AG04450 (cell line): ENCODE measurements at places on chromosomes 2 and 18.

DNA sequence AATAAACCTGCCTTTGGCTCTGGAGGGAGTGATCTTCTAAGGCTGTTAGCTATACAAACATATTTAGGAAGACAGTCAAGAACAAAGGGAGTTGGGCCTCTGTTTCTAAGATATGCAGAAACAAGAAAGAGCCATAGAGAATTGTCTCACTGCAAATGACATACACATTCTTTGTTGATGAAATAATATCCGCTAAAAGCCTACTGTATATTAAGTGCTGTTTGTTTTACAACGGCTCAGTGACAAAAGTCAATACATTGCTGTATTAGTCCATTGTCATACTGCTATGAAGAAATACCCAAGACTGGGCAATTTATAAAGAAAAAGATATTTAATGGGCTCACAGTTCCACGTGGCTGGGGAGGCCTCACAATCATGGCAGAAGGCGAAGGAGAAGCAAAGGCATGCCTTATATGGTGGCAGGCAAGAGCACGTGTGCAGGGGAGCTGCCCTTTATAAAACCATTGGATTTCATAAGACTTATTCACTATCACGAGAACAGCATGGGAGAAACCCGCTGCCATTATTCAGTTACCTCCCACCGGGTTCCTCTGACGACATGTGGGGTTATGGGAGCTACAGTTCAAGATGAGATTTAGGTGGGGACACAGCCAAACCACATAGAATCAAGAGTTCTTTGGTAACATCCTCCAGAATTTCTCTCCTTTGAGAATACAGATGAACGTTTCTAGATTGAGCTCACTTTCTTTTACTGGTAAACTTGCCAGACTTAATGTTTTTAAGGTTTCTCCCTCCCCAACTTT is 157.8 kb downstream of the PIK3C3 start:
- no peak for DNase-seq

GRCh38 chr2:215611609-215612386 is 175.9 kb upstream of the FN1 start:
- DNase-seq: no peak

DNA sequence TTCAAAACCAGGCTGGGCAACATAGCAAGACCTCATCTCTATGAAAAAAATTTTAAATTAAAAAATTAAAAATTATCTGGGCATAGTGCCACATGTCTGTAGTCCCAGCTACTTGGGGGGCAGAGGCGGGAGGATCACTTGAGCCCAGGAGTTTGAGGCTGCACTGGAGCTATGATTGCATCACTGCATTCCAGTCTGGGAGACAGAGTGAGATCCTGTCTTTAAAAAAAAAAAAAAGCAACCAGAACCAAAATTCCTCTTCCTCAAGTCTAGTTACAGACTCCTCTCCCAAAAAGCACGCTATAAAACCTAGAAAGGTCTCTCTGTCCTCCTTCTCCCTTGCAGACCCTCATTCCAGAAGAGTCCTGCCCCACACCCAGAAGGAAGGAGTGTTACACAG is 23.9 kb downstream of the TNFAIP6 start:
- DNase-seq: no peak

DNA sequence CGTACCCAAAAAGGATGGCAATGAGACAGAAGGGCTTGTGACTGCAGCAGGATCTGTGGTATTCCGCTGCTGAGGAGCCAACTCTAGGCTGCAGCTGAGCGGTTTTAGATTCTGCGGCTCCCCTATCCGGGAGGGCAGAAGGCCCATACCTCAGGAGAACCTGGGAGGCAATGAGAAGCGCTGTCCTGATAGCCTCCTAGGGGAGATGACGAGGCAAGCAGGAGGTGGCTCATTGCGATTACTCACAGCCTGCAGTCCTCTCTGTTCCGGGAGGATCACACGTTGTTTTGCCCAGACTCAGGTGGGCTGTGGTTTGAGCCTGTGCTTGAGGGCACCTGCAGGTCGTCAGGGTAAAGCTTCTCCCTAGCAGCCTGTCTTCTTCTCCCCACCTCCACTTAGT is 65.1 kb downstream of the COA5 start:
- no peak for DNase-seq

GRCh38 chr2:85246348-85246747 is 81.4 kb downstream of the TGOLN2 start:
- DNase-seq: no peak

GRCh38 chr18:21101172-21101571 is 10.4 kb downstream of the ROCK1 start:
- DNase-seq: no peak

GRCh38 chr2:53886406-53887280 is 26.9 kb upstream of the GPR75 start:
- no peak for DNase-seq

DNA sequence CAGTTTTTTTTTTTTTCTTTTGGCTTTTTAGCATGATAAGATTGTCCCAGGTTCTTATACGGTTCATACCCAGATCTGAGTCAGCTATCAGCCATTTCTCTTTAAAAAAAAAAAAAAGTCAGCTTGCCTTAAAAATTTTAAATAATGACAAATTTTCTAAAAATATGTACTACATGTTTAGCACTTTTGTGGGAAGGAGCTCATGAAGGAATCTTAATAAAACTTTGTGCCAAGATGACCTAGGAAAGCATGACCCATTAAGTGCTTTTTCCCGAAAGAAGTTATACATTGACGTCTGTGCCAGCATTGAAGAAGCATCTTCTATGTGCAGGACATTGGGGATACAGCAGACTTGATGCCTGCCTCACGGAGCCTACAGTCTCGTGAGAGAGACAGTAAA is 4.5 kb upstream of the RBMS1 start:
- DNase-seq: no peak

GRCh38 chr2:10028988-10029874 is 14.1 kb upstream of the KLF11 start:
- no peak for DNase-seq

GRCh38 chr2:240789501-240790369 is 30.3 kb downstream of the KIF1A start:
- DNase-seq: no peak

- DNase-seq: no peak
Measured at GRCh38 chr18:57051657-57052044, 95.2 kb upstream of the BOD1L2 start.

GRCh38 chr2:169748319-169748718 is 14.7 kb downstream of the KLHL23 start:
- DNase-seq: no peak

DNA sequence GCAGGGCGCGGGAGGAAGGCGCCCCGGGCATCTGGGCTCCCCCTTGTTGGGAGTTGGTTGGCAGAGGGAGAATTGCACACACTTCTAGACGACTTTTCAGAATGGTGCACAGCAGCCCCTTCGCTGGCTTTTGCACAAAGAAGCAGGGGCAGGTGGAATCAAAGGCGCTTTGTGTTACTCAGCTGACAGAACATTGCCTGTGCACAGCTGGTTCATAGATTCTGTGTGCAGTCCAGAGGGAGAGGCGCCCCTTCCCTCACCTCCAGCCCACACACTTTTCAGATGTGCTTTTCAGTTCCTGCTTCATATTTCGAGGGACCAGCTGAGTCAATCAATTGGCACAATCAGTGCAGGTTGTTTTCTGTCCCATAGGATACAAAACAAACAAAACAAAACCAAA is 348.4 kb upstream of the RAB12 start:
- no peak for DNase-seq

DNA sequence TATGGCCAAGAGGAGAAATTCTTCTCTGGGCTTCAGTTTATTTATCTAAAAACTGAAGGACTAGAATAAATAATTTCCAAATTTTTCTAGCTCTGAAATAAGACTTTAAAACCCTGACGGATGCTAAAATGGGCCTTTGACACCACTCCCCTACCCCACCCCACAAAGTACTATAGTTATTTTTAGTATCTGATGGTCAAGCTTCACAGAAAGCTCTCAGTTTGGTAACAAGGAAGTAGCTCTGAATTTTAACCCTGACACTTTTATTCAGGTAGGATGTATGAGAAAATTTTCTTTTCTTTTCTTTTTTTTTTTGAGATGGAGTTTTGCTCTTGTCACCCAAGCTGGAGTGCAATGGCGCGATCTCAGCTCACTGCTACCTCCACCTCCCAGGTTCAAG is 2.4 kb downstream of the RBKS start:
- no peak for DNase-seq

DNA sequence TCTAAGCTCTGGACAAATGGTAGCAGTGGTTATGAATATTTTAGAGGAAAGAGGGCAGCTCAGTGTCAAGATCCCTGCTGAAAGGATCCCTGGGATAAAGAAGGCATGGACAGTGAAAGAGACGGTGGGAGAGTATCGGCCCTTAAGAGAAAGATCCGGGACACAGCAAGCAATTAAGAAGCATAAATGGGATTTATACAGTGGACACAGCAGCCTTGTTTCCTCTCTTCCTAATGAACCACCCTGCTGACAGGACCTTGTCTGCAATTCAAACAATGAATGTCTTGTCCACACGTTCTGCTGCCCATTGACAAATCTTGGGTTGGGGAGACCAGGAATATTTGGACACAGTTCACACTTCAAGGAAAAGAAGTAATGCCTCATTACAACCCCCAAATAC is 16.5 kb downstream of the CPLX4 start:
- no peak for DNase-seq

DNA sequence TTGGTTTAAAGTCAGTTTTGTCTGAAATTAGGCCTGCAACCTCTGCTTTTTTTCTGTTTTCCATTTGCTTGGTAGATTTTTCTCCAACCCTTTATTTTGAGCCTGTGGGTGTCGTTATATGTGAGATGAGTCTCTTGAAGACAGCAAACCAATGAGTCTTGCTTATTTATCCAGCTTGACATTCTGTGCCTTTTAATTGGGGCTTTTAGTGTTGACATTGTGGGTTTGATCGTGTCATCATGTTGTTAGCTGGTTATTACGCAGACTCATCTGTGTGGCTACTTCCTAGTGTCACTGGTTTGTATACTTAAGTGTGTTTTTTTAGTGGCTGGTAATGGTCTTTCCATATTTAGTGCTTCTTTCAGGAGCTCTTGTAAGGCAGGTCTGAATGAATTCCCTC is 18.8 kb downstream of the TMEM87B start:
- DNase-seq: no peak

DNA sequence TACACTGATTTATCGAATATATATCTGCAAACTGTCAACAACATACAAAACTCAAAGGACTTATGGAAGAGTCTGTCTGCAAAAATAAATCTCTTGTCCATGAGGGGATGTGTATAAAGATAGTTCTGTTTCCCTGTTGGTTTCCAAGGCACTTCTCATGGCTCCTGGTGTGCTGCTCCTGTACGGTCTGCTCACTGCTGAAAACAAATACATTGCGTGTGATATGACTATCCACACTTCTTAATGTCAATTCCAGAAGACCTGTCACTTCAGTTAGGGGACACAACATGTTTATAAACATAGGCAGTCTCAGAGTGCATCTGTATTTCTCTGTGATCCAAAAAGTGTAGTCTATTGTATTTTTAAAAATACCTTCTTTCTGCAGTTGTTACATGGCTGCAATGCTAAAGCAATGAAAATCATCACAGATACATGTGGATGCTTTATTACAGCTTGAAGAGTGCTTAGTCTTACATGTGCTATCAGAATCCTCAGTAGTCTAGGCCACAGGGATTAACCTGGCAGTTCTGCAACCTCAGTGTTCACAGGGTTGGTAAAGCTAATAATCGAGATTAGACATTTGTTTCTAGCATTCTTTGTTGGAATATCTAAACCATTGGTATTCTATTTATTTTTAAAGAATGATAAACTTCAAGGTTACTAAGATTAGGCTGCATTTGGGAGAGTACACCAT is 7.8 kb downstream of the ALKAL2 start:
- DNase-seq: no peak

DNA sequence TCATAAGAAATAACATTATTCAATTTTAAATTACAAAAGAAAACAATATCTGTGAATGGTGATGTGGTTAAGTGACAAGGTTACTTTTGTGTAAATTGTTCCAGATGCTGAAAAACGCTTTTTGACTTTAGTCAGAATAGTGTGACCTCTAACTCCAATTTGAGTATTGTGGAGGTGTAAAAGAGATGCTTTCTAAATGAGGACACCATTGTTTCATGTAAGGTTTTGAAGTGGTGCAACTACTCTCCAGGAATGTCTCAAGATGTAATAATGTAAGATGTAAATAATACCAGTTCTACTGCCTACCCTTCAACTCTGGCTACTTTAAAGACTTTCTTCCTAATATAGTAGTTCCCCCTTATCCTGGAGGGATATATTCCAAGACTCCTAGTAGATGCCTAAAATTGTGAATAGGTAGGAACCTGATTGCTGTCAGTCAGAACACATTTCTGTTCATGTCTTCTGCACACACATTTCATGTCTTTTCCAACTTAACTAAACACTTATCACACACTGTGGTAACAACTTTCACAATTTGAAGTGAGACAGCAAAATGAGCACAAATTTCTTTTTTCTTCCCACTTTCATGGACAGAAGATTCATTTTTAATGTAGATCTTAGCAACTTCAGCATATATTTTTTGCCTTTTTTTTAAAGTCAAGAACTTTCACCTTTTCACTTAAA is 39.1 kb upstream of the PPP1R1C start:
- no peak for DNase-seq

- DNase-seq: peak; percentile 43
Measured at GRCh38 chr2:133171393-133172004, 396.8 kb downstream of the NCKAP5 start.

- no peak for DNase-seq
Measured at GRCh38 chr2:31228717-31229116, 5.2 kb upstream of the EHD3 start.

GRCh38 chr2:69340101-69340775 is 46.8 kb downstream of the GFPT1 start:
- DNase-seq: no peak

GRCh38 chr2:48439102-48439501 is 90.9 kb upstream of the STON1 start:
- DNase-seq: no peak

GRCh38 chr18:45940724-45941123 is 26.4 kb downstream of the EPG5 start:
- no peak for DNase-seq

- no peak for DNase-seq
Measured at GRCh38 chr2:157934684-157935377, 58.7 kb upstream of the ACVR1 start.

GRCh38 chr2:10390369-10390801 is 57.7 kb downstream of the ODC1 start:
- DNase-seq: no peak

GRCh38 chr18:57696271-57696670 is 74.6 kb upstream of the NARS1 start:
- DNase-seq: no peak

- no peak for DNase-seq
Measured at GRCh38 chr2:68861330-68861729, 9.9 kb downstream of the BMP10 start.

DNA sequence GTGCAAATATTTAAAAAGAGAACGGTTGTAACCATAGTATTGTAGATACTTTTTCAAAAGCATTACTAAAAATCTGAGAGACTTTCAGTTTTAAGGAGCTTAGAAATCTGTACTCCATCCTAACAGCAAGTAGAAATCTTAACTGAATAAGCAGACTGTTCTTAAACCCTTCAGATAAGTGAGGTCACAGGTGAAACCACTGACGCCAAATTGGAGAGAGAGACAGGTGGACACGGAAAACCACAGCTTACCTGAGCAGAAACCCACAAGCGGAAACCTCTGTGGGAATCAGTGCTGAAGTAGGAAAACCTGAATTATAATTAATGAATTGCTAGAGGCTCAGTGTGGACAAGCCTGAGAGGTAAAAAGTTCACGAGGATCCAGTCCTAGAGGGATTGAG is 959.4 kb upstream of the CELF4 start:
- no peak for DNase-seq

GRCh38 chr2:178928077-178928476 is 120.9 kb upstream of the TTN start:
- DNase-seq: no peak

GRCh38 chr18:33571998-33572787 is 5.8 kb upstream of the ASXL3 start:
- no peak for DNase-seq

GRCh38 chr2:119574108-119574815 is 30.0 kb downstream of the CFAP221 start:
- DNase-seq: no peak
